ENCODE measurements at places on chromosomes 11 and 22. TPM values are rescaled to one million over a fixed set of nuclear protein-coding genes. Genes with fewer than 3 reads are reported as not detected.

The TIMM10B gene
- total RNA-seq, result 44.8 TPM

The OLFML1 gene
- total RNA-seq, result 34.2 TPM

The PGR gene
- total RNA-seq, result 1.6 TPM

The NTM gene
- total RNA-seq, result 106 TPM

The WNT11 gene
- 12.9 TPM for total RNA-seq

The GGT5 gene
- total RNA-seq, result 47.4 TPM

The SPI1 gene
- total RNA-seq, result 275 TPM

The NEFH gene
- not detected for total RNA-seq

The CATSPERZ gene
- total RNA-seq, result not detected

The GRM5 gene
- total RNA-seq, result 0.30 TPM

The MUC6 gene
- total RNA-seq, result 0.06 TPM

The BARX2 gene
- total RNA-seq, result not detected

The PATE4 gene
- not detected for total RNA-seq

The SMIM38 gene
- total RNA-seq, result not detected

The TMEM135 gene
- total RNA-seq, result 15.7 TPM

The SOX6 gene
- 3.8 TPM for total RNA-seq

The P2RY2 gene
- total RNA-seq, result 11.1 TPM

The INPP5J gene
- 5.9 TPM for total RNA-seq

The CALCA gene
- not detected for total RNA-seq

The APOBEC3H gene
- total RNA-seq, result 0.89 TPM

The GRIK4 gene
- 0.39 TPM for total RNA-seq

The CTTN gene
- 413 TPM for total RNA-seq
